Esophagus squamous epithelium (tissue), 5 donors: ENCODE measurements at places on chromosomes 12 and 14.

DNA sequence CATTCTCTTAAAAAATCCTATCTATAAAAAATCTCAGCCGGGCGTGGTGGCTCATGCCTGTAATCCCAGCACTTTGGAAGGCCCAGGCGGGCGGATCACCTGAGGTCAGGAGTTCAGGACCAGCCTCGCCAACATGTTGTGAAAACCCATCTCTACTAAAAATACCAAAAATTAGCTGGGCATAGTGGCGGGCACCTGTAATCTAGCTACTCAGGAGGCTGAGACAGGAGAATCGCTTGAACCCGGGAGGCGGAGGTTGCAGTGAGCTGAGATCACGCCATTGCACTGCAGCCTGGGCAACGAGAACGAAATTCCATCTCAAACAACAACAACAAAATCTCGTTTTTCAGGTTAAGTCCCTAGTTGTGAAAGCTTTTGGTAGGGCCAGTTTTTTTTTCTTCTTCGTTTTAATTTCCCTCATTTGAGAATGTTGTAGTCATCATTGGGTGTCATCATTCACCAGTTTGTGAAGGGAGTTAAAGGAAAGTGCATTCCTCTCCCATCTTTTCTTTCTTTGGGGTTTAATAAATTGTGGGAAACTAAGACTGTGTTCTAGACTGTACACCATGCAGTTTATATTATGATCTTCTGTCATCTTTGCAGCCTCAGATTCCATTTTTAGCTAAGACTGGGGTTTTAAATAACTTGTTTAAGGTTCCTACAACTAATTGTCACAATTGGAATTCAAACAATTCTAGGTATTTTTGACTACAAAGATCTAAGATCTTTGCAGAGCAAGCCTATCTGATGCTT is 23.9 kb downstream of the MDM2 start:
- no peak for DNase-seq
- H3K4me3 ChIP-seq = no peak overlapping the region
- no peak overlapping the region for H3K27ac ChIP-seq
- no peaks in the 10 kb centered on the region for H3K4me1 ChIP-seq

GRCh38 chr12:32069071-32069470 is 37.6 kb upstream of the BICD1 start:
- no peak overlapping the region for H3K27ac ChIP-seq
- DNase-seq = no peak
- no peaks in the 10 kb centered on the region for H3K36me3 ChIP-seq
- H3K4me3 ChIP-seq = no peak overlapping the region
- no peaks in the 10 kb centered on the region for H3K27me3 ChIP-seq
- H3K4me1 ChIP-seq = no peaks in the 10 kb centered on the region

DNA sequence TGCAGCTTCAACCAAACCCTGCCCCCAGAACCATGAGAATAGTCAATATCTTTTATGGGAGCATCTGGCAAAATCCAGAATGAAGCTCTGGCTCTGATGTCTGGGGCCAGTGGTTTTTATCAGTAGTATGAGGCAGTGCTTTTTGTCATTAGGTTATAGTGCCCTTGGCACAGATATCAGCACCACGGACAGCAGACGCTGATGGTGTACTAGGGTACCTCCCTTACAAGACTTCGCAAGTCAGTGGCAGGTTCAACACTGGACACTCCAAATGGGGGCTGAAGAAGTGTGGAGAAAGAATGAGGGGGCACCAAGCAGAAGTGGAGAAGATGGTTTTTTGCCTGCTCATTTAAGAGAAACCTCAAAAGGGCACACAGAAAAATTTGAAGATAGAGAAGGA is 68.2 kb upstream of the E2F7 start:
- no peak for DNase-seq
- no peak overlapping the region for H3K27ac ChIP-seq
- no peaks in the 10 kb centered on the region for H3K36me3 ChIP-seq

DNA sequence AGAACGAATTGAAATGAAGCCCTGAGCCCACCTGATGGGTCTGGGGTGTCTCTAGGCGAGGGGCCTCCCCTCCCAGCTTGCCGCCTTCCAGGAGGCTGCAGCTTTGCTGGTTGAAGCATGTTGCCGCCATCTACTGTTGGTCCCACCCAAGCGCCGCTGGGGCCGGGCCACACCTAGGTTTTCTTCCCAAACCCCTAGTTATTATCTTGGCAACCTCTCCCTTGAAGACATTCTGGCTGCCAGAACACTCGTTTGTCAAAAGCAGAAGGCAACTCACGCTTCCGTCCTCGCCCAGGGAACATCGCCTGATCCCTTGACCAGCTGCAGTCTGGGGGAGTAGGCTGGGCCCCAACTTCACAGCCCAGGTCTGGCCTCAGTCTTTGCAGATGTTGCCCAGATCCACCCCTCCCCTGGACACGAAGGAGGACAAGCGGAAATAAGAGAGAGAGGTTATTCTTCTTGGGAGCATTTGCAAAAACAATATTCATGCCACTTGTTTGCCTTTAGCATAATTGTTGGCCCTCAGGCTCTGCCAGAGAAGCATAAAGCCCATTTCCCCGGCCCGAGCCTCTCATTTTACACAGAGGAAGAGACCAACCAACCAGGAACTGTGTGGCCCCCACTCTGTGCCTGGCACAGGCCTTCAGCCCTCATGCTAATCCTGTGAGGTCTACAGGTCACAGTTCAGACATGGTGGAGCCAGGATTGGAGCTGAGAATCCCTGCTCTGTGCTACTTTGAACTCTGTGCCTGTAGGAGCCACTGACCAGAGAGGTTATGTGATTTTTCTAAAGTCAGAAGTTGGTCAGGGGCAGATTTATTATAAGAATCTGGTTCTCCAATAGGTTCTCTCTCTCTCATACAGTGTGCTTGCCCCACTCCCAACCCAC is 6.8 kb downstream of the EMP1 start:
- peaks cover 35% of the 10 kb centered on the region for H3K4me1 ChIP-seq
- H3K27me3 ChIP-seq = no peaks in the 10 kb centered on the region
- H3K27ac ChIP-seq = peak overlapping the region; percentile 97
- no peak for DNase-seq
- no peaks in the 10 kb centered on the region for H3K36me3 ChIP-seq

DNA sequence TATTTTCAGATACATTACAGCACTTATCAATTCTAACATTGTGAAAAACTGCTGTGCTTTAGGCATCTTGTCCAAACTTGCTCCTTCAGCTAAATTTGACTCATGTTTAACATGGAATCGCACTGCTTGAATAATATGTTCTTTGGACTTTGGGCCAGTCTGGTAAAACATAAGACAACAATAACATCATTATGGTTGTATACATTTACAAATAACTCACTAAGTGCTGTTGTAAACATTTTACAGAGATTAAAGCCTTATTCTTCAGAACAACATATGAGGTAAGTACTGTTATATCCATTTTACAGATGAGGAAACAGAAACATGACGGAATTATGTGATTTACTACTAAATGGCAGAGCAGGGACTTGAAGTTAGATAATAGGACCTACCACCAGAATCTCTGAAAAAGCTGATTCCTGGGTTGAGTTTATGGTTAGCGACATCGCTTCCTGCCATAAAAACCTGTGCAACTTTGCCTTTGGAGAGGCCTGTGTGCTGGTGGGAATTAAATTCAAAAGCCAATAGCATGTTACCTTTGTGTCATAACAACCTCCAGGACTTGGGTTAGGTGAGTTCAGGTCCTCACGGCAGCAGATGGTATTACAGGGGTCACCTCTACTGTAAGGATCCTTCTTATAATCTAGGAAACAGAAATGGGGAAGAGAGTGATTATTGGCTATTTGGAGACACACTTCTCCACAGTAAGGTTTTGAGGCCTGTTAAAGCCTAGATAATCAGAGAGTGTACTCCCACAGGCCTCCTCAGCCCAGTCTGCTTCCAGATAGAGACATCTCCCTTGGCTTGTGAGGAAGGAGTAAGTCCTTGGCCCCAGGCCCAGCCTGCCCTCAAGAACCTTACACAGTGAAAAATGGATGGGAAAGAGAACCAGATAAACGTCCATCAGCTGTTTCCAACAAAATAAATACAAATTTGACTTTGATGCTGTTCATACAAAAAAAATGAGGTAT is 61.8 kb downstream of the PLBD1 start:
- H3K27me3 ChIP-seq = no peaks in the 10 kb centered on the region
- H3K4me1 ChIP-seq = no peaks in the 10 kb centered on the region
- H3K4me3 ChIP-seq = no peak overlapping the region
- no peak overlapping the region for H3K27ac ChIP-seq
- H3K36me3 ChIP-seq = no peaks in the 10 kb centered on the region
- no peak for DNase-seq

DNA sequence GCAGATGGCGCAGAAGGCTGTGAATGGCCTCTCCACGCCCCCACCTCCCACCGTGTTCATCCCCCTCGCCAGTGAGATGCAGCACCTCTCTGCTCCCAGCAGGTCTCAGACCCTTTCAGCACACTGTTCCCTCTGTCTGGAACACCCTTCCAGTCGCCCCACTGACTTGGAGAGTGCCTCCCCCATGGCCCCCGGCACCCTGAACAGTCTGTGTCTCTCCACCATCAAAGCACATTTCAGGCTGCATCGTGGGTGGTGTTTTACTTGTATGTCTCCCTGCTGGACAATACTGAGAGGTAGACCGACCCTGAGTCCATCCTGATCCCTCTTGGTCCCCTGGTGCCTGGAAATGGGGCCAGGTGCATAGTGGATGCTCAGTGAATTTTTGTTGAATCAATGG is 34.9 kb downstream of the CACNA2D4 start:
- H3K27ac ChIP-seq = no peak overlapping the region
- H3K4me3 ChIP-seq = no peak overlapping the region
- H3K27me3 ChIP-seq = no peaks in the 10 kb centered on the region
- no peak for DNase-seq
- H3K36me3 ChIP-seq = no peaks in the 10 kb centered on the region

DNA sequence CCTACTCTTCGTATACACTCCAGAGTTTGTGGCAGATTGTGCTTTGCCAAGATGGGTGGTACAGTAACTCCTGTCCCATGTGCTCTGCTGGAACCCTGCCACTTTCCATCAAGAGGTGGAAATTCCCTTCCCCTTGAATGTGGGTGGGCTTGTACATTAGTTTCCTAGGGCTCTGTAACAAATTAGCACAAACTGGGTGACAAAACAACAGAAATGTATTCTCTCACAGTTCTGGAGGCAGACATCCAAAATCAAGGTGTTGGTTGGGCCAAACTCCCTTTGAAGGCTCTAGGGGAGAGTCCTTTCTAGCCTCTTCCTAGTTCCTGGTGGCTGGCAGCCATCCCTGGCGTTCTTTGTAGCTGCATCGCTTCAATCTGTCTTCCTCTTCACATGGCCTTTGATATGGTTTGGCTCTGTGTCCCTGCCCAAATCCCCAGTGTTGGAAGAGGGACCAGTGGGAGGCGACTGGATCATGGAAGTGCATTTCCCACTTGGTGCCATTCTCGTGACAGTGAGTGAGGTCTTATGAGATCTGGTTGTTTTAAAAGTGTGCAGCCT is 117.5 kb downstream of the VRK1 start:
- no peaks in the 10 kb centered on the region for H3K36me3 ChIP-seq
- no peak for DNase-seq
- H3K4me1 ChIP-seq = no peaks in the 10 kb centered on the region
- H3K4me3 ChIP-seq = no peak overlapping the region
- no peak overlapping the region for H3K27ac ChIP-seq
- no peaks in the 10 kb centered on the region for H3K27me3 ChIP-seq

DNA sequence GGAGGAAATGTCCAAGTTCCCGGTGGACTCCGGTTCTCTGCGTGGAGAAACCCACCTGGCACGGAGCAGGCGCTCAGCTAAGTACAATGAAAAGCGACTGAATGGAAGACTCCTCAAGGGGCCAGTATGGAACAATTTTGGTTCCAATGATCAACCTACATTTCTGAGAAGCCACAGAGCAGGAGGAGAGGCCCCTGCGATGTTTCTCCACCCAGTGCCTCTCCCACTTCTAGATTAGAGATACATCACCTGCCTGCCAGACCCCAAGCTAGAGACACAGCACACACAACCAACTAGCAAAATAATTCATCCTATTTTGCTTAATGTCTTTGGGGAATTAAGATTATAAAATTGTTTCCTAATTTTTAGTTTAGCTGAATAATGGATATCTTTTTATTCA is 38.8 kb downstream of the ATG14 start:
- H3K27ac ChIP-seq = no peak overlapping the region
- no peak overlapping the region for H3K4me3 ChIP-seq
- H3K36me3 ChIP-seq = peaks cover 4% of the 10 kb centered on the region
- H3K27me3 ChIP-seq = no peaks in the 10 kb centered on the region

GRCh38 chr14:95770777-95771176 is 56.9 kb upstream of the TCL1A start:
- H3K4me3 ChIP-seq = no peak overlapping the region
- peaks cover 42% of the 10 kb centered on the region for H3K27me3 ChIP-seq
- DNase-seq = no peak
- no peaks in the 10 kb centered on the region for H3K36me3 ChIP-seq

DNA sequence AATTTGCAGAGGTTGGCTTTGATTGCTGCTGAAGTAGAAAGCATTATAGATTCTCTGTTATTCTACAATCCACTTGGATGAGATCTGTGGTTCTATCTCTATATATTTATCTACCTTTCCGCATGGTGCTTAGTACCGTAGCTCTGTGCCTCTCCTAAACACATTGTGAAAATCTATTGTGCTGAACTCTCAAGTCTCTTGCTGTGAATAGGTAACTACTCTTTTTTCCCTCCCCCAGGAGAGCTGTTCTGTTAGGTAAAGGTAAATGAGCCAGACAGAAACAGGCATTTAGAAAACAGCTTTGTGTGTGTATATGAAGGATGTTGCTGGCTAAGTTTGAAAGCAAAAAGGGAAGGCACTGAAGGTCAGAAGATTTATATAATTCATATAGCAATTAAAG is 112.6 kb downstream of the BRMS1L start:
- no peak overlapping the region for H3K4me3 ChIP-seq
- DNase-seq = no peak
- no peaks in the 10 kb centered on the region for H3K27me3 ChIP-seq
- H3K36me3 ChIP-seq = no peaks in the 10 kb centered on the region
- H3K27ac ChIP-seq = no peak overlapping the region

- H3K27me3 ChIP-seq = no peaks in the 10 kb centered on the region
- no peak for DNase-seq
- peaks cover 20% of the 10 kb centered on the region for H3K4me1 ChIP-seq
Measured at GRCh38 chr14:89365061-89365801, 51.8 kb downstream of the FOXN3 start.

DNA sequence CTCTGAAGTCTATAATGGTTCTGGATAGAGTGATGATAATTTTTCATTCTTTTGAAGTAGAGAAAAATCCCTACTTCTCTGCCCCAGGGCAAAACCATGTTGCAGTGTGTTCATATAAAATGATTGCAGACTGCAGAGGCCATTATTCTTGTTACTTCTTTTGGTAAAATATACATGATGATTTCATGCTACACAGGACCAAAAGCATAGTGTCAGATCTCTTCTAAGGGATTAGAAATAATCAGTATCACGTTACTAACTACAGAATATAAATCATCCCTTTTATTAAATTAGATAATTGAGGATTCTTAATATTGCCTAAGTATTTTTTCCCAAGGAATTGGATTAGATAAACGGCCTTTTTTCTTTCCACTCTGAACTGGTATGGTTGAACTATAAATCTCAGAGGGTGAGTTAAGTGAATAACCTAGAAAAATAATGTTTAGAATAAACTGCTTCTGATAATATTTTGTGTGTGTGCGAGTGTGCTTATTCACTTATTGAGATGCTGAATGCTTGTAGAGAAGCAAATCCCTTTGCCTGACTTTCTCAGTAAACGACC is 156.2 kb downstream of the EFCAB11 start:
- H3K4me1 ChIP-seq = no peaks in the 10 kb centered on the region
- no peaks in the 10 kb centered on the region for H3K27me3 ChIP-seq
- DNase-seq = no peak
- H3K27ac ChIP-seq = no peak overlapping the region
- H3K36me3 ChIP-seq = no peaks in the 10 kb centered on the region

GRCh38 chr14:77032491-77032843 is 4.0 kb upstream of the IRF2BPL start:
- H3K4me3 ChIP-seq = peak overlapping the region; percentile 50
- H3K4me1 ChIP-seq = peaks cover 88% of the 10 kb centered on the region
- H3K27me3 ChIP-seq = no peaks in the 10 kb centered on the region
- peak overlapping the region; percentile 99 for H3K27ac ChIP-seq
- no peak for DNase-seq
